ENCODE measurements at places on chromosomes 12 and 14.

GRCh38 chr12:40157336-40157735 is 51.5 kb upstream of the SLC2A13 start:
- no peak for DNase-seq

GRCh38 chr12:91432755-91433154 is 250.1 kb upstream of the DCN start:
- DNase-seq = no peak

- DNase-seq = no peak
These were observed 362.2 kb upstream of the DDHD1 start for GRCh38 chr14:53515276-53515675.

GRCh38 chr12:15477761-15478160 is 155.5 kb downstream of the PTPRO start:
- DNase-seq = no peak

- no peak for DNase-seq
These were observed 165.4 kb upstream of the SSTR1 start for GRCh38 chr14:38042322-38042721.

DNA sequence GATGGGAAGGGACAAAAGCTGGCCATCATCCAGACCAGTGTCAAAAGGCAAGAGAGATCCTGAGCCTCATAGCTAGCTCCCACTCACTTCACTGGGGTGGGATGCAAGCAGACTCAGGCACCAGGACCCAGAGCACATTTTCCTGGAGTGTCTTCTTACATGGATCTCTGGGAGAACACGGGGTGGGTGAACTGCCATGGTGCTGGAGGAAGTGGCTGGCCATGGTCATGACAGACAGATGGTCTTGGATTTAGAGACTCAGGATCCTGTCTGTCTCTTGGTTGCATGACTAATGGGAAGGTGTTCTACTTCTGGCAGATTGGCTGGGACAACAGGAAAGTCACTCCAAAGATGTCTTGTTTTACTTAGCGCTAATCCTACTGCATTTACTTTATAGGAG is 311.5 kb downstream of the ATP23 start:
- no peak for DNase-seq

DNA sequence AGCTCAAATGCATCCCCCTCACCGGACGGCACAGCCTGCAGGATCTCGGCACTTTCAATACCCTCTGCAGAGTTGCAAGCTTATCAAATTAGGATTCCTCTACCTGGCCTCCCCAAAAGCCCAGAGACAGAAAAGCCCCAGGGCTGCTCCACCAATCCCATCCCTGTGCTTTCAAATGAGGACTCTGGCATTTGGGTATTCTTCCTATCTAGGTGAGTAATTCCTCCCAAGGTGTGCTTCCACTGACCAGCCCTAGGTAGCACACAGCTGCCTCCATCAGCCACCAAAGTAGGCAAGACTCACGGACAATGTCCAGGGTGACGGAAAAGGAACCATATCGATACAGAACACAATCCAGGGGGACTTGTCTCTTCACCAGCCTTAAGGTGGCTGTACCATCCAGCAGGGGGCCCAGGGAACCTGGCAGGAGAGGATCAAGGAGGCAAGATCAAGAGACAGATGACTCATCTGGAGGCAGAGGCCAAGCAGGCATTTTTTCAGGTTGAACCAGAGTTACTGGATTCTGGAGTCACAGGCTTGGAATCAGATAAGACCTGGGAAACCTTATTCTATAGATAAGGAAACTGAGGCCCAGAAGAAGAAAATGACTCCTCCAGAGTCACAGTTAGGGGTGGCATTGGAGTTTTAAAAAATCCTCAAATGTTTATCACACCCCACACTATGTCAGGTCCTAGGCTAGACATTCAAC is 9.9 kb downstream of the PMEL start:
- DNase-seq = peak; percentile 61

GRCh38 chr12:70754330-70754741 is 117.1 kb upstream of the PTPRB start:
- no peak for DNase-seq

GRCh38 chr14:53148671-53149070 is 4.5 kb downstream of the DDHD1 start:
- DNase-seq = no peak

DNA sequence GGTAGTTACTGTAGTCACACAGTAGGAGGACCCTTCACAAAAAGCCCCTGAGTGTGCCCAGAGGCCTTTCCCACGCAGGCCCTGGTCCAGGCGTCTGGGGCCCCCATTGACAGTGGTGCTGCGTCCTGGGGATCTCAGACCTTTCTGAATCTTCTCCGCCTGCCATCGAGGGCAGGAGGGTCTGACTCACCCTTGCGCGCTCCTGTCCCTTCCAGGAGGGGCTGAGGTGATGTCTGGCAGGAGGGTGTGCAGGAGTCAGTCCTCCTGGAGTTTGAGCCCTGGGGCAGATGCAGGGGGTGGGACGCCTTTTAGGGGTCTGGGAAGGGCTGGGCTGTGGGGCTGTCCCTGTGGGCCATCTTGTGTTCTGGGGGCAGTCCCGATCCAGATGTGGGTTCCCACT is 386.8 kb downstream of the TMEM121 start:
- no peak for DNase-seq

DNA sequence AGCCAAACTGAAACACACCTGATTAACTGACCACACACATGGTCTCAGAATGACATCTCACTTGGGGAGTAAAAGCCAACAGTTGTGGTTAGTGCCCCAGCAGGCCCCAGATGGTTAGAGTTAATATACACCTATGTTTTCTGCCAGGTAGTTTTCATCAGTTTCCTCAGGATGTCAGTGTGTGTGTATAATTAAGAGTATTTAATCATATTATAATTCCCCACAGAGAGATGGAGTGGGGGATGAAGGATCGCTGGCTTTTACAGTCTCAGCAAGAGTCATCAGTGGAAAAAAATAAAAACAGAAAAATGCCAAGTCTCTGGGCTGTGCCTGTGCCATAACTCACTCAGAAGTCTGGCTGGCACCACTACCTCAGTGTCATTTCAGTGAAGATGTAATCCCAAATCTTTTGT is 412.5 kb downstream of the ZFP36L1 start:
- no peak for DNase-seq

DNA sequence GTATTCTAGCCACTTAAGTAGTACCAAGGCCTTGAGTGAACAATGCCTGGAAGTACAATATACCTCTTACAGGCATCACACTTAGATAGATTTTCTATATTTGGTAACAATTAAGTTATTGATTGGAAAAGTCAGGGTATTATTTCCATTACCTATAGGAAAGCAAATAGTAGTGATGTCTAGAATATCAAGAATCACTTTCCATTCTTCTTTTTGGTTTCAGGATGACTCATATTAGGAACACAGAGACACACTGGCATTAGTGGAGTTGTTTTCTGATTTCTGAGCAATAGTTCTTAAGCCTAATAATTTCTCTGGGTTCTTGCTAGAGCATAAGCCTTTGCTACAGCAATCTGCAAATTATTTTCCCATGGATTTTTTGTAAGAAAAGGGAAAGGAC is 1640.0 kb upstream of the SEL1L start:
- DNase-seq = no peak

DNA sequence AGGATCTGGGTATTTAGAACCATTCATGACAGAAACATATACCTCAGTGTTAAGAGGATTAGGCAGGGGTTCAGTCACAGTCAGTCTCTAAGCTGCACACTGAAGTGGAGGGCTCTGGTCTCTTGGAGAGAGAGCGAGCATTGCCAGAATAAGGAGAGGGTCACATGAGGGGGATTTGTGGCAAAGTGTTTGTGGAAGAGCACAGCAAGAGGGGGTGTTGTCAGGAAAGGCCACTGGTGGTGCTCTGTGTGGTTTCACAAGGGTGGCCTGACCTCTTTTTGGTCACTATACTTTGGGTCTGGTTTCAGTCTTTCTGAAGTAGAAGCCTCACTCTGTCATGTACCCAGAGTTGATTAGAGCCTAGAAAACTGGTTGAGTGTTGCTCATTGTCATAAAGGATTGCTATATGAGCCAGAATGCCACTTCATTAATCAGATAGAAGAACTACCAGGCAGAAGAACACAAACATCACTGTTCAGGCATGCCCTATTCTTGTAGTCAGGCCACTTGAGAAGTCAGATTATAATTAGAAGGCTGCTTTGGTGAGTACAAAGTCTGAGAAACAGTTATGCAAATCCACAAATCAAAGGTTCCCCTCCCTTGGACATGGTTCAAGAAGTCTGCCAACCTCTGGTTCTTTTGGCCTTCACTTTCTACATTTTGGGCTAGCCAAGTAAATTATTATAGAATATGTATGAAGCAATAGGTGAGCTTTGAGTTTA is 8.4 kb downstream of the TMEM19 start:
- no peak for DNase-seq

- no peak for DNase-seq
These were observed 42.5 kb upstream of the BMP4 start for GRCh38 chr14:53999061-53999488.

DNA sequence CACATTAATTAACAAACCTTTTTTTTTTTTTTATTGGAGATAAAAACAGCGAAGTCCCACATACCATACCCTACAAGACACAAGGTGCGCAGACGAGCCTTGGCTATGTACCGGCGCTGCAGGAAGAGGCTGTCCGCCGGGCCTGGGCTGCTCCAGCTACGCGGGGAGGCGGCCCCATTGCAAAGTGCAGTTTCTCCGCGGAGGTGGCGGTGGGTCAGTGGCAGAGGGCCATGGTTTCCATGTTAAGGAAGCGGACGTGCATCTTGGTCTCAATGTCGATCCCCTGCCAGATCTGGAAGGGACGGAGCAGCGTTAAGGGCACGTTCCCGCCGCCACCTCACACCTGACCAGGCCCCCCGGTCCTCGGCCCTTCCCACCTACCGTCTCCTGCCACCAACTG is 60.3 kb downstream of the TESC start:
- no peak for DNase-seq

GRCh38 chr12:121022713-121023112 is 6.4 kb upstream of the C12orf43 start:
- no peak for DNase-seq

- no peak for DNase-seq
These were observed 192.2 kb upstream of the ARHGAP5 start for GRCh38 chr14:31884776-31885379.

DNA sequence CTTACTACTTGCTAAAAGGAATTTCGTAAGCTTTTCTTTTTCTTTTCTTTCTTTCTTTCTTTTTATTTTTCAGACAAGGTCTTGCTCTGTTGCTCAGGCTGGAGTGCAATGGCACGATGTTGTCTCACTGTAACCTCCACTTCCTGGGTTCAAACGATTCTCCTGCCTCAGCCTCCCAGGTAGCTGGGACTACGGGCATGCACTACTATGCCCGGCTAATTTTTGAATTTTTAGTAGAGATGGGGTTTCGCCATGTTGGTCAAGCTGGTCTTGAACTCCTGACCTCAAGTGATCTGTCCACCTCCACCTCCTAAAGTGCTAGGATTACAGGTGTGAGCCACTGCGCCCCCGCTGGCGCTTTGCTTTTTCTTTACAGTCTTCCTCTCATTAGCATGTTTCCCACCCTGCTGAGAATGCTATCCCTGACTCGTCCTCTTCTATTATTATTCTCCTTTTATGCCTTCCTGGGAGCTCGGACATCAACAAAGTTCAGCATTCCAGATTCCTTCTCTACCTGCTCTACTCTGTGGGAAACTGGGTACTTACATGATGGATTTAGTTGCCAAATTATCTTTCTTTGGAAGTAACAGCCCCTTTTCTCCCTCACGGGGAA is 3.1 kb downstream of the MTHFD1 start:
- no peak for DNase-seq

DNA sequence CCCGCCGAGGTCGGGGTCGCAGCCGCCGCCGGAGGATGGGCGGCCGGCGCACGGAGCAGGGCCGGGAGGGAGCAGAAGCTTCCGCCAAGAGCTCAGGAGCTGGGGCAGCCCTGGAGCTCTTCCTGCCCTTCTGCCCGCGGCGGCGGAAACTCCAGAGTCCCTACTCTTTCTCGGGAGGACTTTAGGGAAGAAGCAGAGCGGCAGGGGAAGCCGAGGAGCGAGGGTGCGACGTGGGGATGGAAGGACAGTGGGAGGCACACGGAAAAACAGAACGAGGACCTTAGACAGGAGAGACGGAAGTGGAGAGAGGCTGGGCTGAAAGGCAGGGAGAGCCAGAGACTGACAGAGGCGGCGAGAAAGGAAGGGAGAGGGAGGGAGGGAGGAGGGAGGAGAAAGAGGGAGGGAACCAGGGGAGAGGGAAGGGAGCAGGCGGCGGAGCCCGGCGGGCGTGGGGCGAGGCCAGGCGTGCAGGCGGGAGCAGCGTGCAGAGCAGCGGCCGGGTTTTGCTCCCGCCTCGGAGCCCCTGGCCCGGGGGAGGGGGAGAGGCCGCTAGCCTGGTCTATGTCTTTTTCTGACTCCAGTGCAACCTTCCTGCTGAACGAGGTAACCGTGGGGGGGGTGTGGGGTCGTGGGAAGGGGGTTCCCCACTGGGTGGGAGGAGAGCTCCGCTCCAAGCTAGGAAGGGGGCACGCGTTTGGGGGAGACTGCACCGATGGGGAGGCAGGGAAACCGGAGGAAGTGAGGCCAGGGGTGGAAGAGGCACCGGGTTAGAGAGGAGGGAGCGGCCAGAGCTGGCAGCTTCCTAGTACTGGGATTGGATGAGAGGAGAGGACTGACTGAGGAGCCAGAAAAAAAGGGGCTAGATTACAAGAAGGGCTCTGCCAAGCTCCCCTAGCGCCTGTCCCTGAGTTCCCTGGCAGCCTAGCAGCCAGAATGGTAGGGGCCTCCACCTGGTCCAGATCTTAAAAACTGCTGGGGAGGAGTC is 2.9 kb upstream of the CACNB3 start:
- peak; percentile 74 for DNase-seq

DNA sequence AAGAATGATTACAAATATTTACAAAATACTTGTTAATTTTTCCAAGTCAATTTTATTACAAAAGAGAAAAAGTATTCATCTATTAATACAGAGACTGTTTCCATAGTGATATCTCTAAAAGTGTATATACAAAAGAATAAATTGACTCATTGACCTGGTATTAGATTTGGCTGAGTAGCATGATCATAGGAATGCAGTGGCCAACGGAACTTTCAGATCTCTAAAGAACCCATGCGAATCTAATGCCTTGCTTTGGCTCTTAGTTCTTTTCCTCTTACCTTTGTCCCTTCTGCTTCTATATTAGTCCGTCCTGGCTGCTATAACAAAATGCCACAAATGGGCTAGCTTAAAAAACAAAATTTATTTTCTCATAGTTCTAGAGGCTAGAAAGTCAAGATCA is 717.8 kb downstream of the TMTC2 start:
- DNase-seq = no peak

GRCh38 chr12:4169959-4170358 is 103.6 kb upstream of the CCND2 start:
- no peak for DNase-seq

GRCh38 chr14:96046630-96047029 is 7.5 kb downstream of the C14orf132 start:
- no peak for DNase-seq
